ENCODE measurements at places on chromosomes 12 and 14. TPM values are rescaled to one million over a fixed set of nuclear protein-coding genes. Genes with fewer than 3 reads are reported as not detected.

Gene GNB3
- total RNA-seq: 4.5 TPM

Gene ITGA7
- 99.7 TPM for total RNA-seq

Gene SLCO1B3
- not detected for total RNA-seq

Gene BLOC1S1
- total RNA-seq: 105 TPM

Gene RTRAF
- total RNA-seq: 152 TPM

Gene HRK
- 0.16 TPM for total RNA-seq

Gene P2RX2
- 0.36 TPM for total RNA-seq

DNA sequence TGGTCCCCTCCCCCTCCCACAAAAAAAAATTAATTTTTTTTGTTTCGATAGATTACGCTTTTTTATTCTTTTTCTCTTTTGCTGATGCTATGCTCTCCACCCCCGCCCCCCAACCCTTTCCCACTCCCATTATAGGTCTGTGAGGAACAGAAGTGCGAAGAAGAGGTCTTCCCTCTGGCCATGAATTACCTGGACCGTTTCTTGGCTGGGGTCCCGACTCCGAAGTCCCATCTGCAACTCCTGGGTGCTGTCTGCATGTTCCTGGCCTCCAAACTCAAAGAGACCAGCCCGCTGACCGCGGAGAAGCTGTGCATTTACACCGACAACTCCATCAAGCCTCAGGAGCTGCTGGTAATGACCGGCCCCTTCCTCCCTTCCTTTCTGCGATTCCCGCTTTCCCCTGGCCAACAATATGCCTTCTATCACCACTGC is 2.3 kb downstream of the CCND2 start:
- no peak for DNase-seq

DNA sequence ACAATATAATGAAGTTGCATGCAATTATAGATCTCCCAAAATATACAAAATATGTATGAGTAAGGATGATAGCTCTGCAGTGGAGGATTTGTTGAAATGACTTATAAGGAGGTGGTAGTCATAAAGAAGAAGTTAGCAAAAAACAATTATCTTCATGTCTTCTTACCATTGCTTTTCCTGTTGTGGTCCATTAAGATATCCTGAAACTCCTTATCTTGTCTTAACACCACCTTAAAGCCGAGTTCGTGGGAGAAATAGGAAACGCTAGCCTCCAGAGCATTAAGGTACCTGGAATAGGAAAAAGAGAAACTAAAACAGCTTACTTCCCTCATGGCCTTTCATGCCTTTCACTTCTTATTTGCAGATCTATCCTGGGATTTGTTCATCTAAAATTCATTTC is 15.2 kb downstream of the GUCY2C start:
- DNase-seq: no peak

GRCh38 chr12:120680165-120680738 is 6.7 kb upstream of the MLEC start:
- no peak for DNase-seq

GRCh38 chr14:51521764-51522163 is 129.9 kb upstream of the FRMD6 start:
- no peak for DNase-seq

DNA sequence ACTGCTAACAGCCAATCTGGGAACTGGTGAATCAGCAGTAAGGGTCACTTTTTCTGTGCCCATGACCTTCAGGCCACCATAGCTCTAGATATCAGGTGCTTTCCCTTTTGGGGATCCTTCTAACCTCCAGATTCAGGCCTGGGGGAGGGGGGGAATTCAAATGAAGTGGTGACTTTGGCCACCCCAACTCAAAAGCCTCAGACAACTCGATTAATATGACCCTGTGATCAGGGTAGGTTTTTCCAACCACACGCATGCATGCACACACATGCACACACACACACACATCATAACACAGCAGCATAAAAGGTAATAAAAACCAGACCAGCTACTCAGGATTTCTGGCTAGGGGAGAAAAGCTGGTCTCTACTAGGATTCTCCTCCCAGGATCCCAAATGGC is 5.3 kb downstream of the TBX3 start:
- DNase-seq: no peak

DNA sequence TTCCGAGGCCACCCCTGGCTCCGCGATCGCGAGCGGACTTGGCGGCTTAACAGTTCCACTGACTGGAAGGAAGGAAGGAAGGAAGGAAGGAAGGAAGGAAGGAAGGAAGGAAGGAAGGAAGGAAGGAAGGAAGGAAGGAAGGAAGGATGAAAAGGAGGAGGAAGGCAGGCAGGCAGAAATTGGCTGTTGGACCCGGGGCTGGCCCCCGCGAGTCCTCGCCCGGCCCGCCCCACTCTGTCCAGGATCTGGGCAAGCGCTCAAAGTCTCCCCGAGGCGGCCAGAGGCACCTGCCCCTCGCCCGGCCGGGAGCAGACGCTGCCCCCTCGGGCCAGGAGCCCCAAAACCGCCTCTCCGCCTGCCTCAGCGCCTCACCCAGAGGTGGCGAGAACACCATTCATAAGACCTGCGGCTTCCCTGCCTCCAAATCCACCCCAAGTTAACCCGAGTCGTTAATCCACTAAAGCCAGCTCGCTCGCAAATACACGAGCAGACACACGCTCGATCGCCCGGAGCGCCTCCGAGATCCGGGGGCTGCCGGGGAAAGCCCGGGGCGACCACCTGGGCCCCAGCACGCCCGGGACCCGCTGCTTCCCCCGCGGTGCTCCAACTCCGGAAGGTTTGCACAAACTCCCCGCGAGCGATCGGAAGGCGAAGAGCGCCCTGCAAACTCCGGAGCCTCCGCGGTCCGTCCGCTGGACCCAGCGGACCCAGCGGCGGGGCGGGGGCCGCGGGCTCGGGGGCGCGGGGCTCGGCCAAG is 844 bp downstream of the DPF3 start:
- no peak for DNase-seq

DNA sequence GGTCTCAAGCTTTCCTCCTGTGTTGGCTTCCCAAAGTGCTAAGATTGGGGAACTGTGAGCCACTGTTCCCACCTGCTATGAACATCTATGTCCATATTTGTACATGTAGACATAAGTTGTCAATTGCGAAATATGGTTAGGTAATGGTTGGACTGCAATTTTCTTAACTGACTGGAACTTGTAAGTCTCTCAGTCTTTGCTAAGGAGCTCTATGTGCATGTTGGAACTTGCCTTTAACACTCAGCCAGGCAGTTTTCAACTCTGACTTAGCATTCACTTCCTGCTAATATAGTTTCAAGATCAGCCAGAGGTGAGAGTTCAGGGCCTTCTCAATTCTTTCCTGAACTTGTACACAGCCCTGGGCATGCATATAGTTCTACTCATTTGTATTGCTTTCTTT is 44.5 kb upstream of the EEA1 start:
- DNase-seq: no peak

Data from ureter (tissue), 1 donor.